ENCODE measurements at places on chromosomes 1 and 21.

DNA sequence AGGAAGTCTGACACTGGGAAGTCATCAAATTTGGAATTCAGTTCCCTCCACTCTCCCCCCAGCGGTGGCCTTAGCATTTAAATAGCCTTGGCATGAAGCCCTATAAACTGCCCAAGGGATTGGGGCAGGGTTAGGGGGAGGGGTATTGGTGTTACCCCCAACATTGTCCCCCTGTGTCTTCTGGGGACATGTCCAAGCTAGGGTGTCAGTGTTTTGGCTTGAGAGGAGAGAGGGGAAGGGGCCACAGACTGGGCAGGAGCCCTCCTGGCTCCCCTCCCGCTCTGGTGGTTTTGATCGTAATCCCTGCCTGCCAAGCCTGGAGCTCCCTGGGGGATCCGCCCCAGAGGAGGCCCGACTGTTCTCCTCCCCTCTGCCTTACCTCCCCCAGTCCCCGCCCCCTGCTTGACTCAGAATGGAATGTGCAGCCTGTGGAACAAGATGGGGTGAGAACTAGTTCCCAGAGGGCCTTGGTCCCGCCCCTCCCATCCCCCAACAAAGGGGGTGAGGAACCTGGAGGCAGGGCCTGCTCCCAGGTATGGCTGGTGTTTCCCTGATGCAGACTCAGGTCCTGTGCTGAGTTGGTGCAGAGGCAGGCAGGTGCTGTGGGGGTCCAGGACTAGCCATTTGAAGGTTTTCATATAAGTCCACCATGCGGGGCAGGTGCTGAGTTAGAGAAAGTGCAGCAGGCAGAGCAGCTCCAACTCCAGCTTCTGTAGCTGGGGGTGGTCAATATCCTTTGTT lies 7.4 kb downstream of the SOX13 start:
- DNase-seq, result no peak

GRCh38 chr1:26370591-26371382 lies 1.8 kb downstream of the ZNF683 start:
- no peak for DNase-seq

DNA sequence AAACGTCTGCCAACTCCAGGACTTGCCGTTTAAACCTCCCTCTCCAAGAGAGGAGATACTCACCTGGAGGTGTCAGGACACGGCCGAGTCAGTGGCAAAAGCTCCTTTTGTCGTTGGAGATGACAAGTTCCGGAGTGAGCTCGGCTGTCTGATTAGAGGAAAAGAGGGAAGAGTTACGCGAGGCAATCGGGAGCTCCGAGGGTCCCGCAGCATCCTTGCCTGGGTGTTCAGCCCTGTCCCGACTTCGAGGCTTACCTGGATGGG lies 497 bp downstream of the ID3 start:
- DNase-seq, result no peak

- DNase-seq, result no peak
Observed at GRCh38 chr1:82268826-82269225, 468.1 kb downstream of the ADGRL2 start.

DNA sequence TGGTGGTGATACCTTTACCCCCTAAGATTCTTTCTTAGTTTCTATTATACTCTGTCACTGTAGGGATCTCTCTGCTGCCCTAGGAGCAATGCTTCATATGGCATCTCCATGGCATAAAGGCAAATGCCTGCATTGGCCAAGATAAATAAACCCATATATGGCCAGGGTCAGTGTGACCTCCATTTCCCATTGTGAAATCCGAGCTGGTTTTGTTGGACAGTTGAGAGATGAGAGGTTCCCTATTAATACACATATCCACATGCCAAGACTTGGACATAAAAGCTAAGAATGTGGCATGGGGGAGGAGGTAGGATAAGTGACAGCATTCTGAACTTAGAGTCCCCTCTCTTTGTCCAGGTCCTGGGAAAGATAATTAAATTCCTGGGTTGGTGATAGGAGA lies 1.4 kb downstream of the TPM3 start:
- DNase-seq, result no peak

DNA sequence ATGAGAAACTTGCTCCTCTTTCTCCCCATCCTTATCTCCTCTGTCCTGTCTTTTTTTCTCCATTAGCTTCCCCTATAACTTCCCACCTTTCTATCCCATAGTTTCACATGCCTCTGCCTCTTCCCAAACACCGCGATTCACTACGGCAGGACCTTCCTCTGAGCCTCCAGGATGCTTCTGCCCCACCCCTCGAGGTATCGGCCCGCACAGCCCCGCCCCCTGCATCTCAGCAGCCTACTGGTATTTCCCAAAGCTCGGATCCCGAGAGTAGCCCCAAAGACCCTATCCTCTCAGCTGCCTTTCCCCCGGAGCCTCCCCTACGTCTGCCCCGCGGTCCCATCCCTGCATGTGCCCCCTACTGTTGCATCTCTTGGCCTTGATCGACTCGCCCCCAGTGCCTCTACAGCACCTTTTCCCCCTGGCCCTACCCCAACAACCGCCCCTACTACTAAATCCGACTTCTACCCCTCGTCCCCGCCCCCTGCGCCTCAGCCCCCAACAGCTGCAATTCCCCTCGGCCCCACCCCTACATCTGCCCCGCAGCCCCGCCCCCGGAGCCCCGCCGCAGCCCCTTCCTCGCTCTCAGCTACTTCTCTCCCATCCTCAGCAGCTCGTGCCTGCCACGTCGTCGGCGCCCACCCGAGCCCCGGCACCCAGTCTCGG lies 512 bp downstream of the PIAS3 start:
- DNase-seq, result no peak

All from stimulated activated CD8-positive, alpha-beta memory T cell treated with anti-CD3 and anti-CD28 coated beads, Interleukin-15, amount 100 ng/mL, for 4 hours (primary cell).